Astrocyte of the cerebellum (primary cell): ENCODE measurements at places on chromosomes 4 and X.
A peak's percentile ranks its signal among the peaks of the same experiment; 100 is the strongest.

DNA sequence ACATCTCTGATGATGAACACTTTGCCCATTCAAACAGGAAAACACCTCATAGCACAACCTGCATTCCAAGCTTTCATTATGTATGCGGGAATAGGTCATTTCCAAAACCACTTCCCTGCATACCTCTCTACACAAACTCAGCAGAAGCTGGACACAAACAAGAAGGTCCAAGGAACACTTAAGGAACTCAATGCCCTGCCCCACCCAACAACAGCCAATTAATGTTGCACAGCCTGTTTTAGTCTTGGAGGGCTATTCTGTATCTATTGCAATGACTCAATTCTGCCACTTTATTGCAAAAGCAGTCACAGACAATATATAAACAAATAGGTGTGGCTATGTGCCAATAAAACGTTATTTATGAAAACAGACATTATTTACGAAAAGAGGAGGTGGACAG is 16.7 kb downstream of the OPHN1 start:
- DNase-seq: peak; percentile 40

DNA sequence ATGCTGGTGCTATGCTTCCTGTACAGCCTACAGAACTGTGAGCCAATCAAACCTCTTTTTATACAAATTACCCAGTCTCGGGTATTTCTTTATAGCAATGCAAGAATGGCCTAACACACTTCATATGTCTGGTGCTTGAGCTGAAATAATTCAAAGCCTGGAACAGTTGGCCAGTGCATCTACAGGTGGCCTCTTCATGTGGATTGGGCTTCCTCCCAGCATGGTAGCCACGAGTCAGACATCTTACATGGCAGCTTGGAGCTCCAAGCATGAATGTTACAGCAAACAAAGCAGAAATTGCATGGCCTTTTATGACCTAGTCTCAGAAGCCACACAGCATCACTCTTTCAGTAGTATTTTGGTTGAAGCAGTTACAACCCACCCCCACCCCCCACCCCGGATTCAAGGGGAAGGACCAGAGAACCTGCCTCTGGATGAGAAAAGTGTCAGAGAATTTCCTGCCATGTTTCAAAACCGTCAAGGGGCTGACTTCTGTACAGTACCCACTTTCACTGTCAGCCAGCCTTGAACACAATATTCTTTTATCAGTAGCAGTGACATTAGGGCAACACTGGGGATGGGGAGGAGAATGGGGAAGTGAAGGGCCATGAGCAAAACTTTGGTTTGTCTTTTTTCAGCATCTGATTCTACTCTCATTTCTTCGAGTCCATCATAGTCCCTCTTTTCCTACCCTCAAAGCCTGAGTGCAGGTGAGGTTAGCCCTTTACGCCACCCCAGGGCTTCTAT is 368.7 kb downstream of the BCOR start:
- DNase-seq: no peak

DNA sequence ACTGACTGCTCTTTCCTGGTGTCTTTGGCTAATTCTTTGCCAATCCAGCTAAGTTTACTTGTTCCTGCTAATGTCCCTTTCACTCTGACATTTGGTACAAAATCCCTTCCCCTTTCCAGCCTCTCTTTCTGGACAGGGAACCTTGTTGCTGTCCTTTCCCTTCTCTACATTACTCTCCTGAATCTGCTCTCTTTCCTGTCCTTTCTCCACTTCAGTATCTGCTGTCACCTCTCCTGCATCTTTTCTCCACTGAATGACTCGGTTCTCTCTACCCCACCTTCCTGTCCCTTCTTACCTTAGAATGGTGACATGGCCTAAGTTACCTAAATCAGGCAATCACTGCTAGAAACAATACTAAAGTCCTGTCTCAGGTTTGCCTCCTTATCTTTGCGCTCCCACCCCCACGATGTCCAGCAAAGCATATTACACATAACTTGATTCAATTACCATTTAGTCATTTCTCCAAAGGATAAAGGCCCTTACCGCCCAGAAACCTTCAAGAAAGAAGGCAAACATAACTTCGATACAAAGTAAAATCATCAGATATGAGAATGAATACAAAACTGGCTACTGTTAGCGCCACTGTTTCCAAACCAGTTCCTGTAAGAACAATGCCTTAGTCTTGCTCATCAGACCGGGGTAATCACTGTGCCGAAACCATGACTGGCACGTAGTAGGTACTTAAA is 890 bp downstream of the BOD1L1 start:
- no peak for DNase-seq

GRCh38 chr4:87974856-87975462 is 555 bp upstream of the SPP1 start:
- DNase-seq: no peak

- DNase-seq: no peak
Observed at GRCh38 chr4:19520939-19521520, 730.7 kb upstream of the SLIT2 start.

DNA sequence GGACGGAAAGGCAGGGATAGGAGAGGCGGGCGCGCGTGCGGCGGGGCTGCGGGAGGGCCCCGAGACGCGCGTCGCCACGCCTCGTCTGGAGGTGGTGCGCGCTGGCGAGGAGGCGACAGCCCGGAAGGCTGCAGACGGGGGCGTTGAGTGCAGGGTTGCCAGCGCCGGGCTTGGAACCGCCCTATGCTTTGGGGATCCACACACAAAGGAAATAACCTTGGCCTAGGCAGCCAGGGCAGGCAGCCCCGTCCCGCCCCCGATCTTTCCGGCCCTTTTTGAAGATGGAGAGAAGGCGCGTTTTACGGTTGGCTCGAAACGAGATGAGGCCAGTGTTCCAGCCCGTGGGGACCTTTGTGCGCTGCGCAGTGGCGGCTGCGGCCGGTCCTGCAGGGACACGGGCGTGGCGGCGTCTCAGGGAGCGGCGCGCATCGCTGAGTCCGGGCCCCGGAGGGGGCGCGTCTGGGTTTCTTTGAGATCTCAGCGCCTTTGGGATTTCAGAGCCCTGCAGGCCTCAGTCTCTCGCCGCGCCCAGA is 50.8 kb upstream of the TRIM2 start:
- DNase-seq: no peak

DNA sequence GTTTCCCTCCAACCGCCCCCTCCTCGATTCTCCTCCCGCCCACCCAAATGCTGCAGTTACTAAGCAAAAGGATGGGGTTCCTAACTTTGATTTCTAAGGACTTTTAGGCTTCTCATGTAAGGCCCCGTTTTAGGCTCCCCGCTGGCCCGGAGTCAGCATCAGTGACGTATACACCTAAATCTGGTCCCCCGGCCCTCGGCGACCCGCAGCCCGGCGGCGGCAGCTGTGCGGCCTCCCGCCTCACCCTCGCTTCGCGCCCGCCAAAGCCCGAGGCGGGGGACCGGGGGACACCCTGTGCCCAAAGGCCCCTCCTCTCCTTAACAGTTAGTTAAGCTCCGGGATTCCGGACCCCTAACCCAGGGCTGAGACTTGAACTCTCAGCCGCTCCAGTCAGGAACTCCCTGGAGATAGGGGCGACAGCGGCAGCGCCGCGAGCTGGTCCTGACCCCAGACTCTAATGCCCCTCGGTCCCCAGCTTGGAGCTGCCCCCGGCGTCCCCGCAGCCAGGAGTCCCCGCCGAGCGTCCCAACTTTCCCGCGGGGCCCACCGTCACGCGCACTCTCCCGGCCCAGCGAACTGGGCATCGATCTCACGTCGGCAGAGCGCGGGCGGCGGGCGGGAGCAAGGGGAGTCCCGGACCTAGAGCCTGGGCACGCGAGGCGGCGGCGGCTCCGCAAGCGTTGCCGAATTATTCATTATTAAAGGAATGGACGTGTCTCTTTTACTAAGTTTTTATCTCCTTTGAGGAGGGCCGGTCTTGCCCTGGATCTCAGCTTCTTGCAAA is 1.5 kb upstream of the NR3C2 start:
- DNase-seq: no peak

DNA sequence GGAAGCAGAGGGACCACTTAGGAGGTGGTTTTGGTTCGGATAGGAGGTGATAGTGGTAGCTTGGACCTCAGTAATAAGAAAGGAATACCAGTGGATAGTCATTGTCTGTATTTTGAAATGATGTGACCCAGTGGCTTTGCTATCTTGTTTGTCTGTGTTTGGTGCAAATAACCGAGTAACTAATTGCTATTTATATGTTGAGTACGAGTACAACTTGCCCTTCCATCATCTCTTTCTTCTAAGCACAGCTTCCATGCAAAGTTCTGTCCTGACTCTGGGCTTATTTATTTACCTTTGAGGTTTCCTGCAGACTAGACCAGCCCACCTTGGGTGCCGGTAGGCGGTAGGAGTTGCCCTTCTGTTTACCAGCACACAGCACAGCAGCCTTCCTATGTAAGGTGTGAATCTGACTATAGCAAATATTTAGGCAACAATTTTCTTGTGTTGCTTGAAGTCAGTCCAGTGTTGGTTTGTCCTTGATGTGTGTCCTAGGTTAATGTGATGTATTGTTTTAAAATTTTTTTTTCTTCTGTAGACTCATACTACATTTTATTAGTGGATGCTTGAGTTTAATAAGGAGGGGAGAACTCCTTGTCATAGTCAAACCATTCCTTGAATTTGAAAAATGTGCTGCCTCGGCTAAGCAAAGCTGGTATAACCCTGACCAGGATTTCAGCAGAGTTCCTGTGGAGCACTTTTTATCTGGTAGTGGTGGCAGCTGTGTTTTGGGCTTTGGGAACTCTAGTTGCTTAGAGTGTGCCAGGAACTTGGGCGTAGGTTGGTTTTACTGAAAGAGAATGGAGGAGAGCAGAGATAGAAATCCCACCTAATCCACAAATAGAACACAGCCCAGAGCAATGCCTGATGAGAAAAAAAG is 21.9 kb downstream of the PTTG2 start:
- no peak for DNase-seq

DNA sequence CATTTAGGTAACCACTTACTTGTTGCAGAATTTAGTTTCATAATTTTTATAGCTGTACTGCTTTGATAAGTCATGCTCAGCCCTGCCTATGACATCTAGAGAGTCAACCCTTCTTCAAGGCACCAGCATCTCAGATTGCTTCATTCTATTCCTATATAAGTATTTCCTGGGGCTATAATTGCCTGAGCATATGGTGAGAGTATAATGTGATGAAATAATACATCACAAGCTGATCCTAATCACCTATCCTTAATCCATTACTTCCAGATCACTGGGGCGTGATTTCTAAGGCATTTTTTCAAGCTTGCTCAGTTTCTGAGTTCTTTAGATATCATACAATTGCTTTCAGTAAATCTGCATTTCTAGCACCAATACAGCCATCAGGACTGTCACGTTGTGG is 200.0 kb upstream of the NPY2R start:
- DNase-seq: no peak

GRCh38 chr4:69984030-69984443 is 11.7 kb upstream of the STATH start:
- DNase-seq: peak; percentile 26

GRCh38 chr4:26529479-26529878 is 39.2 kb upstream of the CCKAR start:
- no peak for DNase-seq

GRCh38 chrX:68728186-68728585 is 80.7 kb downstream of the STARD8 start:
- DNase-seq: no peak

DNA sequence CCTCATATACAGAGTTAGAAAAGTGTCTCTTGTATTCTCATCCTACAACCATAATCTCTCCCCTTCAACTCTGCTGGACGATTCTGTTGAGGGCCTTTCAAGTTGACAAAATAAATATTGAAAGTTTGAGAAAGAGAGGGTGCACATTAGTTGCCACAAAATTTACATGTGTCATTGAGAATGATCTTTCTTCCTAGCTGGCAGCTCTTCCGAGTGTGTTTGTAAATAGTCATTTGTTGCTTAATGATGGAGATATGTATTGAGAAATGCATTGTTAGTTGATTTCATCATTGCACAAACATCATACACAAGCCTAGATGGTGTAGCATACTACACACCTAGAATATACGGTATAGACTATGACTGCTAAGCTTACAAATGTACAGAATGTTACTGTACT is 632.8 kb upstream of the AMOT start:
- no peak for DNase-seq

- DNase-seq: no peak
Observed at GRCh38 chrX:104141087-104141760, 15.6 kb downstream of the SLC25A53 start.

DNA sequence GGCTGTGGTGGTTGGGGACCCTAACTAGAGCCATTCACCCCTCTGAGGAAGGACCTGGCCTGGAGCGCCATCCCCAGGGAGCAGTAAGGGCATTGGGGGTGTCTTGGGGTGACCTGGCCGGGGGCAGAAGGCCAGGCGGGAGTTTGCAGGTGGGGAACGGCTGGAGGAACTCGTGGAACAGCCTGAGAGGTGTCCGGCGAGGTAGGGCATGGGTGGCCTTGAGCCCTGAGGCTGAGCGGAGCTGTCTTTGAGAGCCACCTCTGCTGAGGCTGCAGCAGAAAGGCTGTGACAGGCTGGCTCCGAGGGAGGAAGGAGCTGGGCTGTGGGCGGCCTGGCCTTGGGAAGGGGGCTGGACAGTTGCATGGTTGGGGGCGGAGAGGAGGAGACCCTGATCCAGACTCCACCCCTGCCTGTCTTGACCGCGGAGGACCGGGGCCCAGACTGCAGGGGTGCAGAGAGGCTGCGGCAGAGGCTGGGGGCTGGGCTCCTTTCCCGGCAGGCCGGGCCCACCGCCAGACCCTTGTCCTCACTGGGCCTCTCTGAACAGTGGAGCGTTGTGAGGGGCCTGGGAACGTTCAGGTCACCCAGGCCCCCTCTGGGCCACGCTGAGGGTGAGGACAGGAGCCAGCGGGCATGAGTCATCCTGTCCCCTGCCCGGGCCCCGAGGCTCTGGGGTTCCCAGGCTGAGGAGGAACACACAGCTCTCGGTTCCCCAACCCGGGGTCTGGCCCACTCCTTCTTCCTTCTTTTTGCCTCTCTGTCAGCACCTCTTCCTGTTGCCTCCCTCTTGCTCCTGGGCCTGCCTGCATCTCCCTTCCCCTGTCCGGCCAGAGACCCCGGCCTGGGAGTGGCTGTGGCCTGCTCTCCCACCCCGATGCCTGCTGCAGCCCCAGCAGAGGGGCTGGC is 8.1 kb downstream of the SH3BP2 start:
- DNase-seq: peak; percentile 59

DNA sequence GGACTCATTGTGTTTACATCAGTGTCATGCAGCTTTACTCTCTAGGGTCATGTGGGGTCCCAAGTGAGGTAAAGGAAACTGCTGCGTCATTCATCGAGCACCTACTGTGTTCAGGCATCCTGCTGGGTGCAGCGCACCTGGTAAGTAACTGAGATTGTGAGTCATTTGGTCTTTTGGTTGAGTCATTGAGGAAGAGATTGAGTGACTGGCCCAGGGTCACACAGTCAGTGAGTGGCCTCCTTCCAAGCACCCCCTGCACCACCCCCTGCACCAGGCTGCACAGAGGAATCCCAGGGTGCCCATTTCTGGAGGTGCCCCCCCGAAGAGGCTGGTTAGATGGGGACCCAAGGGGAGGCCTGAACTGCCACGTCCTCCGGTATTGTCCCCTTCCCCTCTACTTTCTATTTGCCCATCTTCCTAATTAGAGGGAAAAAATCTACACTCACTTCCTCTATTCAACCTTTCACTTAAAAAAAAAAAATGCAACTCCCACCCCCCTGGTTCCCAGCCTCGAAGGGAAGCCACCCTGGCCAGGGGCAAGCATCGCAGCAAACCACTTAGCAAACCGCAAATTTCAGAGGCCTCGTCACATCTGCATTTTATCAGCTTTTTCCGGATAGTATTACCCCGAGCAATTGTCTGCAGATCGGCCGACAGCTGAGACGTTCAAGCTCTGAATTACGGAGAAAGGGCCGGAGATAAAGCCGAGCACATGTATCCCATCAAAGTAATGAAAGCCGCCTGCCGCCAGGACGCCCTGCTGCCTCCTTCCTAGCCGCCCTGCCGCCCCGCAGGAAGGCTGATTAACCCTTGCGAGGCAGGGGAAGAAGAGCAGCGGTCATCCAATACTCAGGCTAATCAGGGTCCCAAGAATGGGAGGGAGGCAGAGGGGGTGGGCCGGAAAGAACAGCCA is 96.3 kb upstream of the MSX1 start:
- DNase-seq: peak; percentile 36
